ENCODE measurements at places on chromosomes 5 and 9.
A peak's percentile ranks its signal among the peaks of the same experiment; 100 is the strongest.

DNA sequence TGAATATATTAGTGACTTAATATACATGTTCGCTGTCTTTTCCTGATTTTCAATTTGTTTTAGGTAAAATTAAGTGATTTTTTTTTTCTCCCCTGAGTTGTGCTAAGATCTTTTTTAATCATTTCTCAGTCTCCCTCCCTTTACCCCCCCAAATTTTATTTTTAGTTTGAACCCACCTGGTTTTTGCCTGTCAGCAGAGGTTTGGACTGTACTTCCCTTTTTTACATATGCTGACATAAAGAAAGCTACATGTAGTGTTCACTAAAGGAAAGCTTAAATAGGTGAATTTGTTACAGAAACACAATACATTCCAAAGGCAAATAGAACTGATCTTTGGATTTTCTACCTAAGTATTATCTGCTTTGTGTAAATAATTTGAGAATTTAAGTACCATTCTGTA is 82.2 kb downstream of the IPO11 start:
- no peak for DNase-seq

- no peak for DNase-seq
Measured at GRCh38 chr9:112104401-112104800, 70.7 kb downstream of the SUSD1 start.

- DNase-seq: no peak
Measured at GRCh38 chr9:29556746-29557145, 1983.5 kb upstream of the C9orf72 start.

DNA sequence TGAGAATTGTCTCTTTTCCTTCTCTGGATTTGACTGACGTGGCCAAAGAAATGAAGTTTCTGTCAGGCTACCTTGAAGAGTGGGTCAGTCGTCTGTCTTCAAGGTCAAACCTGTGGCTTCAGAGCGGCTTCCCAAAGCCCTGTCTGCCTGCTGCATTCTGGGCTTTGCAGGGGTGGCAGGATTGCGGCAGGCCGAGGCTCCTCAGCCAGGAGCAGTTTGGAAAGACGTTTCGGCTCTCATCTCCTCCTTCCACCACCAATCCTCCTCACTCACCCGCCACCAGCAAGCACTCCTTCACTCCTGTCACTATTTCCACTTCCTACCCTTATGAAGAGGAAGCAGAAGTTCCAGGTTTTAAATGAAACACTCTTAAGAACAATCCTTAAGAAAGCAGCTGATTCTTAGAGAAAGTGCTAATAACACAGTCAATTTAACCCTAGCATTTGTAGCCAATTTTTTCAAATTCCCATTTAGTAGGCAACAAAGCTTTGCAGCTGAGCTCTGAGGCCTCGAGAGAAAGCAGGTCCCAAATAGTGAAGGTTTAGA is 351.7 kb downstream of the ZNF608 start:
- no peak for DNase-seq

DNA sequence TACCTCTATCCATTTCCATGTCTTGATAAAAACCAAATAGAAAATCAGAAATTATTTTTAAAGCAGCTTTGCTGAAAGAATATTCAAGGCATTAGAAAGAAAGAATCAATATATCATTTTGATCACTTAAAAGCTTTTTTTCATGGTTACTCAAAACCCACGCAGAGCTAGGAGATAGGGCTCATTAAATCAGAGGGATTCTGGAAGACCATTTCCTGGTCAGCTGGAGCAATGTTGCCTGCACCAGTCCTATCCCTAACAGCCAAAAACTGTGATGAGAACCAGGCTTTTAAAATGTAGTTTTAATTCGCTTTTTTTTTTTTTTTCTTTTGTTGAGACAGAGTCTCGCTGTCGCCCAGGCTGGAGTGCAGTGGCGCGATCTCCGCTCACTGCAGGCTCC is 72.3 kb downstream of the ARSB start:
- DNase-seq: no peak

DNA sequence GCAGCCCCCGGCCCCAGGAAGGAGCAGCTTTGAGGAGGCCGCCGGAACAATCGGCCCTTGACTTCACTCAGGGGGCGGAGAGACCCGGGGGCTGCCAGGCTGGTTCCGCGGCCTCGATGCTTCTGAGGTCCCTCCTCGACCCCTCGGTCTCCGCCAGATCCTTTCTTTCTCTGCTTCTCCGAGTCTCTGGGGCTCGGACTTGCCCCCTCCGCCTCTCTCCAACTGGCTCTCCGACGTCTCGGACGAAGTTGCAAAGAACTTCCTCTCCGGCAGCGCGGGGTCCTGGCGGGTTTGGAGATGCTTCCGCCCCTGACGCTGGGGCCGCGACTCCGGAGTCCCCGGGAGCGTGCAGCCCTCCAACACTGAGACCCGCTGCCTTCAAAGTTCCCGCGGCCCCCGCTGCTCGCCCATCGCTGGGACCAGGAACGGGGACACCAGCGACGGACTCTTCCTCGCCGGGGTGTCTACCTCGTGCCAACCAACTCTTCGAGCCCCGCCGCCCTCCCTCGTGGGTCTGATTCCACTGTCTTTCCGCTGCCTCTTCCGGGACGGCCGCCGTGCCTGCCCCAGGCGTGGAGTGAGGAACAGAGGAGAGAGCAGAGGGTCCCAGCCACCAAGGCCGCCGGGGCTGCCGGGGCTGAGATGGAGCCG is 7.0 kb downstream of the PAX5 start:
- DNase-seq: peak; percentile 4

- DNase-seq: peak; percentile 10
Measured at GRCh38 chr5:149656576-149657182, 73.4 kb upstream of the PPARGC1B start.

- DNase-seq: no peak
Measured at GRCh38 chr5:96142786-96143434, 181.3 kb upstream of the ELL2 start.

DNA sequence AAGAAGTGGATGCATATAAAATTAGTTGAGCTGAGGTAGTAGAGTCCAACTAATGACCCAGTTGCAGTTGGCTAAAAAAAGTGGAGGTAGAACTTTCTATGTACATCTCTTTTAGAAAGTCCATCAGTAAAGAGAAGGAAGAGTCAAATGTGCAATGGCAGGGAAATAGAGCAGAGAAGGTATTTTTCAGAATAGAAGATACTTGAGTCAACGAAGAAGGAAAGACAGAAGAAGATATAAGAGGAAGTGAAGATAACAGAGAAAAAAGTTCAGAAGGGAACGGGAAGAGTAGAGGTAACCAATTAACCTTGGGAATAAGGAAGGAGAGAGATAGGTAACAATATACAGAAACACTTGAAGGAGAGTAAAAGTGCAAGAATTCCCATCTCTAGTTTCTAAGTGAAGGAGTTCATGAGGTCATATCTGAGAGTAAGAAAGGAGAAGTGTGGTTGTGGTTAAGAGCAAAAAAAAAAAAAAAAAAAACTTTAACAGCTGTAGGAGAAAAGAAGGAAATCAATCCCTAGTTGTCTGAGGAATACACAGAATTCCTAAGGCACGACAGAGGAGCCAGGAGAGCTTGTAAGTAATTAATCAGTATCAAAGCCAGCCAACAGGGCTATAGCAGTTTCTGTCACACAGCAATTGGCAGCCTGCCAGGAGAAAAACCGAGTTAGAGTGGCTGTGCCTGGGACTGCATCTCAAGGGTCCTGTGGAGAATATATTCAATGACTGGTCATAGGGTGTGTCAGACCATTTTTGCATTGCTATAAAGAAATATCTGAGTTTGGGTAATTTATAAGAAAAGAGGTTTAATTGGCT is 61.0 kb downstream of the ARL15 start:
- peak; percentile 52 for DNase-seq

DNA sequence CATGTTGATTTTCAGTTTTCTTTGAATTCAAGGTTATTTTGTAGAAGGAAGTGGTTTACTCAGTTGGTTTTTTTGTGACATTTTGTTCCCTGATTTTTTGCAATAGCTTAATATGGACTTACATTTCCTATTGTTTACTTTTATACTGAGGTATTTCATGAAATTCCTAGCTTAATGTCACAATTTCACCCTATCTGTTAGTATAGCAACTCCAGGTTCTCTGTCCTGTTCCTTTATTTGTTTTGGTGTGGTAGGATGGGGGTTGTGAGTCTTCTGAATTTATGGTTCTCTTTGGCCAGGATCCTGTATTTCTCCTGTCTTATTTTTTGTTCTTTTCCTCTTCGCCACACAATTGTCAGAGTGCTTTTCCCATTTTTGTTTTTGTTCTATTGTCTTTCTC is 523.4 kb upstream of the ARRDC3 start:
- DNase-seq: no peak

DNA sequence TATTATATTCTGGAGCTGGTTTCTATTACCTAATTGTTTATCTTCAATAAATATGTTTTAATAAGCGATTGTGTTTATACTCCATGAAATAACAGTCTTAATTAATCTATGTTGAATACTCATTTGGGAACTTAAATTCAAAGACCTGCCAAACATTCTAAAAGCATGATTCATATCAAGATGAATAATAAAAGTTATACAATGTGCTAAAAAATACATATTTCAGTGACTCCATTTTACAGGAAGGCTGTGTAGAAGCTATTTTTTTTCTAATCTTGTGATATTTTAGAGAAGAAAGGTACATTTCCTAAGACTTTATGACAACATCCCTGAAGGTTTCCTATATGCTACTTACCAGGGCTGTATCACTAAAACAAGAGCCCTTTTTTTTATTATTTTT is 417.9 kb downstream of the NFIB start:
- no peak for DNase-seq

GRCh38 chr9:16515879-16516301 is 354.6 kb downstream of the BNC2 start:
- no peak for DNase-seq

DNA sequence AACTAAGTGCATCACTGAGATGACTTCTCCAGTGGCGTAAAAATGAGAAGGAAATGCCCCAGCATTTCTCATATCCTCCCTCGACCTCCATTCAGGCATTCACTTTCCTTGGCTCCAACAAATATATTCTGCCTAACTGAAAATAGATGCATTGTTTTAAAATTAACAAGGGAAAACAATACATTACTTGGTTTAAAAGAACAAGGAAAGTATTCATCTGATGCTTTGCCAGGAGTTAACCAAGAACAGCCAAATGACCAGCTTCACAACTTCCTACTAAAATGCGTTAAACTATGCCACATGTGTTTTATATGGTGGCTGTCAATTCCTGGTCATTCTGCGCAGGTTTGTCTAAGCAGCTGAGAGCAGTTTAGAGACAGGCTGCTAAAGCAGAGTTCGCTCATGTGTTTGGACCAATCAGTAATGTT is 121.4 kb downstream of the GNAQ start:
- DNase-seq: no peak

GRCh38 chr5:4095918-4096630 is 500.4 kb downstream of the IRX1 start:
- no peak for DNase-seq

DNA sequence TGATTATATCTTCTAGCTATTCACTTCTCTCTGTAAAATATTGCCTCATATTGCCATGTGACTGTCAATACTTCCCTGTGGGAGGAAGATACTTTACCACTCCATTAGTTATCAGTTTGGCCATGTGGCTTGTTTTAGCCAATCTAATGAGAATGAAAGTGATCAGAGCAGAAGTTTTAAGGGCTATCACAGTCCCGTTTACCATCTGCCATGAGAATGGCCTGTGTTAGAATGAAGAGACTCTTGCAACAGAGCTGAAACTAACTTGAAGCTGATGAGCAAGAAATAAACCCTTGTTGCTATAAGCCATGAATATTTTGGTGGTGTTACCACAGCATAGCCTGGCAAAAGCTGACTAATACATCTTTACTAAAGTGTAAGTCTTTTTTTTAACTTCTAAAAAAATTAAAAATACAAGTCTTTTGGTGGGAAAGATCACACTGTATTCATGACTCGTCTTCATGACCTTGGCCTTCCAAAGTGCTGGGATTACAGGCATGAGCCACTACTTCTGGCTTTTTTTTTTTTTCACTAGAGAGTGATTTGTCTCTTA is 68.0 kb upstream of the CTNNA1 start:
- no peak for DNase-seq

DNA sequence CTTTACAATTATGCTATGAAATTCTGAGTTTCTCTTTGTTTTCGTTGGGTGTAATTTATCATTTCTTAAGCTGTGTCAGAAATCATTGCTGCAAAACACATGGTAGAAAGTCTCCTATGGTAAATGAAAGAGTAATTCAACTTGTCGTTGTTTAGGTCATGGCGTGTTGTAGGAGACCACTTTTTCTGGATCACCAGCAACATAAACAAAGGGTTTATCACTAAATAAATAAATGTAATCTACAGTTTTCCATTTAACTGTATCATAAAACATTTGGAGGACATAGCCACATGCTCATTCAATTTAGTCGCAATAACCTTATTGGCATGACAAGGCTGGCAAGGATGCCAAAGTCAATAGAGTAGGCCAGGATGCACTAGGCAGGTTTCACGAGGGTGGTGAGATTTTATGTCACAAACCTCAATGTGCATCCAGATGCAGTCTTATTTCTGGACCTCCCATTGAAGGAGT is 154.4 kb upstream of the ERCC6L2 start:
- no peak for DNase-seq

DNA sequence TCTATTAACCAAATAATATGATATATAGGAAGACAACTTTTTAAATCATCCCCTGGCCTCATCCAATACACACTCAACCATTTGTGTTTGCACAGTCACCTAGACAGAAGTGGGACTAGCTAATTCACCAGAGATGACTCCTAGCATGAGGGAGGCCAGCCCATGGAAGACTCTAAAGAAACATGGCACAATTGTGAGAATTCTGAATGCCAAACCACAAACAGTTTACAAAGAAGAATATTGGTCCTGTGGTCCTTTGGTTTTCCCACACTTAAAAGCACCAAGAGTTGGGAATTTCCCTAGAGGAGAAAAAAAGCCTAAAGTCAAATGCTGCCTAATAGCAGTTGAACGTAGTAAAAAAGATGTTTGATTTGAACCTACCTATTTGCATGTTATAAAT is 609.9 kb downstream of the ACTL7B start:
- no peak for DNase-seq

DNA sequence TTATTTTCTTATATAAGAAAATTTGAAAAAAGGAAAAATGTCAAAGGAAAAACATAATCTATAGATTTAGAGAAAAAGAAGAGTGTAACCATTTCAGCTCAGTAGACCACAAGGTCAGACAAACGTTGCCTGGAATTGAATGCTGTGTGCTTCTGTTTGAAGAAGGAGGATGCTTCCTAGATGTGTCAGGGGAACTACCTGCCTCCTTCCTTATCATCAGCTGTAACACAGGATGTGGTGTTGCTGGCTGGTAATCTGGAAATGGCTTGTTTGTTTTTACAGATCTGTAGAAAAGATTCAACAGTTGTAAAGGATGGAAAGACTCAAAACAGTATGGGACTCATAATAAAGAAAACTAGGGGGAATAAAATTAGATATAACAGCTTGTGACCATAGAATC is 160.7 kb upstream of the MEF2C start:
- no peak for DNase-seq

All from CD4-positive, alpha-beta T cell treated with Interleukin-17A for 4 hours (primary cell).